K562 (cell line): ENCODE measurements at places on chromosomes 3 and 15. TPM values are rescaled to one million over a fixed set of nuclear protein-coding genes. Genes with fewer than 3 reads are reported as not detected.

- DNase-seq, result no peak
- no peak overlapping the region for H3K27ac ChIP-seq
- no peaks in the 10 kb centered on the region; the same call in 1 of the 2 replicates for H3K4me1 ChIP-seq
- H3K36me3 ChIP-seq, result peaks cover 52% of the 10 kb centered on the region; the same call in 2 of the 3 replicates
- H3K27me3 ChIP-seq, result no peaks in the 10 kb centered on the region
Observed at GRCh38 chr3:48268381-48268935, 27.6 kb downstream of the ZNF589 start.

GRCh38 chr3:161475905-161476304 lies 20.7 kb upstream of the OTOL1 start:
- no peak overlapping the region for H3K4me3 ChIP-seq
- H3K36me3 ChIP-seq, result no peaks in the 10 kb centered on the region
- H3K27ac ChIP-seq, result no peak overlapping the region
- no peak for DNase-seq

The ZDHHC19 gene
- total RNA-seq, result 5.5 and 6.1 TPM in 2 replicates

DNA sequence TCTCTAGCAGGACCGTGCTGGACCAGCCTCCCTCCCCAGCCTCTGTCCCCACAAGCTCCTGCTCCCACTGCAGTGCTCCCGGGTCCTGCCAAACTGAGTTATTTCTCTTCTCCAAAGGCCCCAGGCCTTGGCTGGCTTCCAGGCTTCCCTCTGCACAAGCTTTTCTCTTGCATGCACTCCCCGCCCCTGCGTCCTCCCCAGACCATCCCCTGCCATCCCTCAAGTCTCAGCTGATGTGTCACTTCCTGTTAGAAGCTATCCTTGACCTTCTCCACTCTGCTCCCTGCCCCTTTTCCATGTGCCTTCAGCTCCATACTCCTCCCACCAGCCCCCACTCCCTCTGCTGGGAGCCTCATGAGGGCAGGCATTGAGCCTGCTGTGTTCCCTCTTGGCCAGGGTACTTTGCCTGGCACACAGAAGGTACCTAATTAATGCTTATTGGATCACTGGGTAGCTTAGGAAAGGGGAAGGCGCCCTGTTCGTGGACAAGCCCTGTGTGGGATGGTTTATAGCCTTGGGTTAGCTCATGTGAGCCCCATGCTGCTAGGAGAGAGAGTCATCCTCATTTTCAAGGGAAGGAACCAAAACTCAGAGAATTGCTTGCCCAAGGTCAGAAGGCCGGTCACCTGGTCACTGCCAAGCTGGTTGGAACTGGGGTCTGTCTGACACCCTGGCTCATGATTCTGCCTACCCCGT lies 56.4 kb downstream of the FEM1B start:
- H3K4me3 ChIP-seq, result no peak overlapping the region
- H3K27me3 ChIP-seq, result peaks cover 28% of the 10 kb centered on the region
- no peaks in the 10 kb centered on the region for H3K36me3 ChIP-seq

DNA sequence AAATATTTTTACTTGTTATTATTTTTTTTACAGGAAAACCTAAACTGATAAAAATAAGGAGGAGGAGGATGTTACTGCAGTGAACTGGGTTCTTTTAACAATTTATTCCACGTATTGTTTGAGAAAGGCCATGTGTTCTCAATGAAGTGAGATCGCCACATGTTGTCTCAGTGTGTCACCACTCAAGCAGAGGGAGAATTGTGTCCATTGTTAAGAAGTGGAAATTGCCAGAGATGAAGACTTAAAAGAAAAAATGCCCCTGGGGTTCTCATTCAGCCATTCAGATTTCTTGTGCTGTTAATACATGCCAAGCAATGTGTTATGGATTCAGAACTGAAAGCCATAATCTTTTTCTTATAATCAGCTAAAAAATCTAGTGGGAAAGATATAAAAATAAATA lies 297.1 kb downstream of the NSUN3 start:
- H3K4me3 ChIP-seq, result no peak overlapping the region
- H3K36me3 ChIP-seq, result no peaks in the 10 kb centered on the region
- no peaks in the 10 kb centered on the region for H3K27me3 ChIP-seq
- H3K27ac ChIP-seq, result no peak overlapping the region
- H3K4me1 ChIP-seq, result no peaks in the 10 kb centered on the region

GRCh38 chr3:183290216-183290615 lies 37.2 kb downstream of the B3GNT5 start:
- no peak for DNase-seq
- peaks cover 18% of the 10 kb centered on the region for H3K4me1 ChIP-seq
- no peaks in the 10 kb centered on the region for H3K27me3 ChIP-seq
- no peak overlapping the region for H3K27ac ChIP-seq
- peaks cover 11% of the 10 kb centered on the region; the same call in 1 of the 3 replicates for H3K36me3 ChIP-seq
- H3K4me3 ChIP-seq, result no peak overlapping the region

DNA sequence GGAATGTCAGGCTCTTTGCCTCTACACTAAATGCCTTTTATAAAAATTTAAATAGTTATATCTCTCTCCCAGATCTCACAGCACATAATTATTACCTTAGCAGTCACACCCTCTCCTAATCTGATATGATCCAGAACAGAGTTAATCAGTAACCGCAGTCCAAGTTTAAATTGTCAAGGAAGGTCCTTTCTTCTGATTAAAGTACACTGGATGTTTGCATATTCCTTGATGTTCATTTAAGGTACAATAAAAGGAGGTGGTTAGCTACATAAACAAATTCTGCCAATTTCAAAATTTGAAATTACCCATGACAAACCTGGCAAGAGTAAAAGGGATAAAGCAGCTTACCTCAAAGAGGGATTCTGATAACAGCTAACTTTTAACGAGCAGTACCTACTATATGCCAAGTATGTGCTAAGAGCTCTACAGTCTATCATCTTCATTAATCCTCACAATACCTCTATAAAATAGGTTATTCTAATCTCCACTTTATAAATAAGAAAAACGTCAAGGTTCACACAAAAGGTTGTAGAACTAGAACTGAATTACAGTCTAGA lies 4.3 kb downstream of the GOLIM4 start:
- H3K27ac ChIP-seq, result no peak overlapping the region
- H3K36me3 ChIP-seq, result no peaks in the 10 kb centered on the region
- DNase-seq, result no peak
- peaks cover 59% of the 10 kb centered on the region for H3K4me1 ChIP-seq
- H3K4me3 ChIP-seq, result no peak overlapping the region; the same call in 1 of the 2 replicates

DNA sequence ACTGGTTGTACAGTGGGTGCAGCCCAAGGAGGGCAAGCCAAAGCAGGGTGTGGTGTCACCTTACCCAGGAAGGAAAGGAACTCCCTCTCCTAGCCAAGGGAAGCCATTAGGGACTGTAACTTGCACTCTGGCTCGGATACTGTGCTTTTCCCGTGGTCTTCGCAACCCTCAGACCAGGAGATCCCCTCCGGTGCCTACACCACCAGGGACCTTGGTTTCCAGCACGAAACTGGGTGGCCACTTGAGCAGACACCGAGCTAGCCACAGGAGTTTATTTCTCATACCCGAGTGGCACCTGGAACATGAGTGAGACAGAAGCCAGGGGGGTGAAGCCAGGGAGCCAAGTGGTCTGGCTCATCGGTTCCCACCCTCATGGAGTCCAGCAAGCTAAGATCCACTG lies 90.7 kb downstream of the ZBBX start:
- H3K27me3 ChIP-seq, result no peaks in the 10 kb centered on the region
- DNase-seq, result no peak
- H3K4me3 ChIP-seq, result no peak overlapping the region
- H3K27ac ChIP-seq, result no peak overlapping the region
- H3K36me3 ChIP-seq, result no peaks in the 10 kb centered on the region
- H3K4me1 ChIP-seq, result no peaks in the 10 kb centered on the region

The KCNMB3 gene
- 9.9 and 14.3 TPM in 2 replicates for total RNA-seq
